ENCODE measurements at places on chromosomes 1 and 21.

GRCh38 chr1:65230731-65231481 lies 78.4 kb upstream of the DNAJC6 start:
- DNase-seq: no peak

DNA sequence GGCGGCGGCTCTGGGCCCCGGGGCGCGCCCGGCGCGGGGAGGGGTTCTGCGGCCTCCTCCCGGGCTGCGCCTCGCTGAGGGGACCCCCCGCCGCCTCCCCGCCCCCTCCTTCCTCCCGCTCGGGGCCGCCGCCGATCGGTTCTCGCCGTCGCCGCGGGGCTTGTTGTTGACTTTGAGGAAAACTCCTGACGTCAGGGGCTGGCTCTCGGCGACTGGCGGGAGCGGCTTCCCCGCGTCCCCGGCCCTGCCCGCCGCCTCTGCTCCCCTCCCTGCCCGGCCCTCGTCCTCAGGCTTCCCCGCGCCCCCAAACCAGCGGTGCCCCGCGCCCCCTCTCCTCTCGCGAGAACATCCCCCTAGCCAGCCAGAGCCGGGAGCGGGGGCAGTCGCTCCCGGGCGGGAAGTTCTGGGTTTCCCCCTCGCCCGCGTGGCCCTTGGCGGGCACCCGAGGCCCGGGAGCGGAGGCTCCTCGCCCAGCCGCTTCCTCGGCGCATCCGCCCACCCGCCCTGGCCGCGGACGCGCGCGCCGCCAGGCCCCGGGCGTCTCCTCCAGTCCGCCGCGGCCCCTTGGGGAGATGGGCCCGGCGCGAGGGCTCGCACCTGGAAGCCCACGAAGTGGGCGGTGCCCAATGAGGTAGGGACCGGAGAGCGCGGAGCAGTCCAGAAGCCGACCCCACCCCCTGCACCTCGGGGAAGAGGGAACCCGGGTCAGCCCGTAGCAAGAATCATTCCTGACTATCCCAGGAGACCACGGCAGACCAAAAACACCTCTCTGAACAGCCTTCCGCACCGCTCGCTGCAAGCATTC lies 611 bp upstream of the AKT3 start:
- DNase-seq: peak; percentile 93

DNA sequence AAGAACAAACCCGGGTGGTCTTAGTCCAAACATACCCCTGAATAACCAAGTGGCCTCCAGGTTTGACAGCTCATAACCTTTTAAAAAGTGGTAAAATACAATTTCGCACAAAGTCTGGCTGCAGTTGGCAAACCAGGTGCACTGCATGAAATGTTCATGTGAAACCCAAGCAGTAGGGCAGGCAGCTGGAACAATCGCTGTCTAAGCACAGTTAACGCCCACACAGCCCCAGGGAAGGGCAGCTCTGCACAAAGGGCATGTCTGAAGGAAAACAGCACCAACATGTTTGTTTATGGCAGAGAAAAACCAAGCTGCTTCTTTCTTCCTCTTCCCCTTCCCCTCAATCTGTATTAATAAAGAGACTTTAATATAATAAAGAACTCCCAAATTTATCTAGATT lies 49.5 kb downstream of the KIAA1614 start:
- DNase-seq: no peak

DNA sequence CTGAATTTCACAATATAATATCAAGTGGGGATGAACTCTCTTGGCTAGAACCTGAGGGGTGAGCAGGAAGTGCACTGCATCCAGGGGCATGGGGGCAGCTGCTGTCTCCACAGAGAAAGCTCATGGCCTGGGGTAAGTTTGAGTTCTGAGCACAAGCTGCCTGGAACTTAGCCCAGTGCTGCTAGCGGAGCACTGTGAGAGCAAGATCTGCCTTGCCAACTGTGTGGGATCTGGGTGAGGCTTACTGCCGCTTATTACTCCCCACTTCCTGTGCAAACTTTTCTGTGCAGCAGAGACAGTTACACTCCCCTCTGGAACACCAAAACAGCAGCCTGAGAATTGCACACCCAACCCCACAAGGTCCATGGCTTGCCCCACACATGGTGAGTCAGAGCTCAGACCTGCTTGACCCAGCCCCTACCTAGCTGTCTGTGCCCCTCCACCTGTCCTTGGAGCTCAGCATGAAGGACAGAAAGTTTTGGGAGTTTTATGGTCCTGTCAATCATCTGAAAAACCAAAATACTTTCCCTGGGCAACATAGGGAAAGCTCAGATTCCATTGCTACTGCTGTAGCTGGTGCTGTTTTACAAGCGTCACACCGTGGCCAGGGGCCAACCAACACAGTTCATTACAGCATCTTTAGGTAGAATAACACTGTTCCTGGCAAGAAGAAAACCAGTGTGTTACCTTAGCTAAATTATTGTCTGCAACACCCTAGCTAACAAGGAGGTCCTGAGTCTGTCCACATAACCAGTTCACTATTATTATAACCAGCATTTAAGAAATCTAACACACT lies 762.1 kb upstream of the NEGR1 start:
- no peak for DNase-seq

DNA sequence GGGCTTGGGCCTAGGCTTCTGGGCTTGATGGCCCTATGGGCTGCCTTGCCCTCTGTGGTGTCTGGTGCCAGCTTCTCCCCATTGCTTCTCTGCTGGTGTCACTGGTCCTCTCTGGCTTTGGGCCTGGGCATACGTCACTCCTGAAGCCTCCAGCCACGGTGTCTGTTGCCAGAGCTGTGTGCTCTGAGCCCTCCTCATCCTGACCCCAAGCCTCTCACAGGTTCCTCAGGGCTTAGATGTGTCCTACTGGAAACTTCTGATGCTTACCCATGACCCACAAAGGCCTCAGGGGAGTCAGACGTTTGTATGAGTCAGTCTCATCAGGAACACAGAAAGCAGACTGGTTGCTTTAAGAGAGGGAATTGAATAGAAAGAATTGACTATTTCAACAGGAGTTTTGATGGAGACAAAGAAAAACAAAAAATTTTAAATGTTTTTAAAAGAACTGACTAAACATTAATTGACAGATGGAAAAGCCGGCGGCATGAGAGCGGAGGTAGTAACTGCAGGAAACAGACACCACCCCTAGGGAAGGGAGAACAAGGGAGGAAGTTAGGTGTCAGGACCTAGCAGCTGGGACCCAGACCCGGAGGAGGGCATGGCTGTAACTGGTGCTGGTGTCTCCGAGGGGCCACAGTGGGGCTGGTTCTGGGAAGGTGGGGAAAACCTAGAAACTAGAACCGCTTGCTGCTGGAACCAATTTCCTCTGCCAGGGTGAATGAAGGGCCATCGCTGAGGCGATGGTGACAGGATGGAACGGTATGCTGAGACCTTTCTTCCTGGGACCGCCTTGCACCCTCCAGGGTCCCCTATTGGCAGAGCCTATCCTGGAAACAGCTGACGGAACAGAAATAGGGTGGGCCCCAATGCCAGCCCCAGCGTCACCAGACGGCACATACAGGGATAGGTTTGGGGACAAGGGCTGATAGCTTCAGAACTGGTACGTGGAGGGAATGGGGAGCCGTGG lies 40.0 kb upstream of the CITED4 start:
- DNase-seq: no peak

GRCh38 chr21:31556662-31557061 lies 102.8 kb upstream of the SOD1 start:
- DNase-seq: no peak

- DNase-seq: no peak
These were observed 52.8 kb downstream of the DYRK1A start for GRCh38 chr21:37419228-37419906.

GRCh38 chr1:152442765-152443164 lies 28.7 kb upstream of the CRNN start:
- peak; percentile 30 for DNase-seq

GRCh38 chr1:43560286-43560685 lies 29.6 kb downstream of the PTPRF start:
- DNase-seq: no peak

- no peak for DNase-seq
These were observed 3.9 kb downstream of the EGLN1 start for GRCh38 chr1:231418101-231418740.

GRCh38 chr1:221457685-221458446 lies 284.0 kb downstream of the DUSP10 start:
- DNase-seq: no peak

DNA sequence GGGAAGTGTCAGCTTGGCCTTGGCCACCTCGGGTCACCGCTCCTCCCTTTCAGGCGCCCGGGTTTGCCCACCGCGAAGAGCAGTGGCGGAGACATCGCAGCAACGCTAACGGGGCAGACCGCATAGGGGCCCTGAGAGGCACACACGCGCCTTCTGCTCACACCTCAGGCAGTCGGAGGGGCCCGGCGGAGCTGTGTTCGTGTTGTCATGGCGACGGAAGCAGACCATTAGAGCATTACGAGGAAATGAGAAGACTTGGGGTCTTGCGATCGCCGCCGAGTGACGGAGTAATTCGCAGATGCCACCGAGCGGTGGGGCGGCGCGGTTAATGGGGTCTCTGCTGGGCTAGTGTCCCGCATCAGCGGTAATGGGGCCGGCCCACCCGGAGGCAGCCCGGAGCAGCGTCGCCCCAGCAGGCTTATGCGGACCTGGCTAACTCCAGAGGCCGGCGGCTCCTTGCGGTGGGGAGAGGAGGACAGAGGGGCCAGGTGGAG lies 144.1 kb downstream of the TNR start:
- DNase-seq: no peak

- no peak for DNase-seq
These were observed 36.4 kb downstream of the YARS1 start for GRCh38 chr1:32780628-32781234.

DNA sequence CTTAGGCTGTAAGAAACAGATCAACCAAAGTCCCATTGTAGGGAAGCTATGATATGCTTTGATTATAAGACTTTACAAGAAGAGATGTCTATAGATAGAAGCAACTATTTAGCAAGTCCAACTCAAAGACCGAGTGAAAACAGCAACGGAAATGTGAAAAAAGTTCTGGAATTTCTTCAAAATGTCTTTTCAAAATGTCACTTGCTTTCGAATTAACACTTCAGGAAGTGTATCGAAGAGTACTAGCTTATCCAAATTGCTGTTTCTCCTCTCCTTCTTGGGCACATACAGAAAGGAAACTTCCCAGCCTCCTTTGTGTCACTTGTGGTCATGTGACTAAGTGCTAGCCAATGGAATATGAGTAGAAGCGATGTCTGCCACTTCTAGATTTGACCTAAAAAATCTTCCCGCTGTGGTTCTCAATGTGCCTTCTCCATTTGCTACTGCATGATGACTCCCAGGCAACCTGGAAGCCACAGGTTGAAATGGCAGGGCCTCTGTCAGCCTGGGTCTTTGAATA lies 89.9 kb downstream of the TSEN15 start:
- DNase-seq: no peak

DNA sequence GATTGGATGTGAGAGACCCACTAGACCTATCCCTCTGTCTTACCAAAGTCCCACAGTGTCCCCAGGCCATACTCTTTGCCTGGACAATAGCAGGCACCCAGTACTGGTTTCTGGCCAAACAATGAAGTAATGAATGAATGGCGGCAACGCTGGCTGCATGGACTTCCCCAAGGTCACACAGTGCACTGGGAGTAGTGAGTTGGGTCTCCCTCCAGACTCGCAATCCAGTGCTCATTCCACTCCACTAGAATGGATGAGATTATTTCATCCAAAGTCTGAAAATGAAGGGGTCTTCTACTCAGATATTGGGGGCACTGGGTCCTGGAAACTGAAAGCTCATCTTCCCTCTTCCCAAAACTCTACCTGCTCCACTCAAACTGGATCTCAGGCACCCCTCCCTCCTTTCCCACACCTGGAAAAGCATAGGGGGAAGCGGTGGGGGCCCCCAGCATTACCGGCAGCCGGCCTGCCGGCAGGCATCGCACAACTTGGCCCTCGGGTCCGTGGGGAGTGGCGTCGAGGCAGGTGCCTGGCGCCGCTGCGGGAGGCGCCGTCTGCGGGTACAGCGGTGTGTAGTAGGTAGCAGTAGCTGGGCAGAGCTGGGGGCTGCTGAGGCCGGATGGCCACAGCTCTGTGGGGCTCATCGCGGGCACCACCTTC lies 816 bp downstream of the E2F2 start:
- peak; percentile 80 for DNase-seq

DNA sequence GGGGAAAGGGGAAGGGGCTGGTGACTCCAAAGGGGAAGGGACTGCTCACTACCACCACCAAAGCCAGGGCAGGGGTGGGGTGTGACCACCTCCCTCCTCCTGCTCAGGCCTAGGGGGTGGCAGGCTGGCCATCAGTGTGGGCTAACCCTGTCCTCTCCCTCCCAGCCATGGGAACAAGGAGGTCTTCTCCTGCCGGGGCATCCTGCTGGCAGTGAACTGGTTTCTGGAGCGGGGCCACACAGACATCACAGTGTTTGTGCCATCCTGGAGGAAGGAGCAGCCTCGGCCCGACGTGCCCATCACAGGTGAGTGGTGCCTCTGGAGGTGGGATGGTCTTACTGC lies 5.7 kb downstream of the ZC3H12A start:
- DNase-seq: no peak

- no peak for DNase-seq
These were observed 144.7 kb downstream of the PRDM16 start for GRCh38 chr1:3213730-3214129.

DNA sequence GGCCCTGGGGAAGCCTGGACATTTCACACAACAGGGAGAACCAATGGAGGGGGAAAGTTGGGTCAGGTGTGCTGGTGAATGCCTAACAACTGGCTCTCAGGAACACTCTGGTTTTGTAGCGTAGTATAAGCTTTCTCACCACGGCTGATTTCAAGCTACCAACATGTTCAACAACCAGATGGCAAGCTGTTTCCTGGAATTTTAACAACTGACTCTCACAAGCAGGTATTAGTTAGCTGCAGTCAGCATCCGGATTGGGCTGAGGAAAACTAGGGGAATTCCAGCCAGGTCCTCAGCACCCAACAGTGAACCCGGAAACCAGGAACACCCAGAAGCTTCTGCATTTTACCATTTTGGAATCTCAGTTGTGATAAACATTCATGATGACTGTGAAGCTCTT lies 162.3 kb upstream of the CAMK1G start:
- DNase-seq: no peak

DNA sequence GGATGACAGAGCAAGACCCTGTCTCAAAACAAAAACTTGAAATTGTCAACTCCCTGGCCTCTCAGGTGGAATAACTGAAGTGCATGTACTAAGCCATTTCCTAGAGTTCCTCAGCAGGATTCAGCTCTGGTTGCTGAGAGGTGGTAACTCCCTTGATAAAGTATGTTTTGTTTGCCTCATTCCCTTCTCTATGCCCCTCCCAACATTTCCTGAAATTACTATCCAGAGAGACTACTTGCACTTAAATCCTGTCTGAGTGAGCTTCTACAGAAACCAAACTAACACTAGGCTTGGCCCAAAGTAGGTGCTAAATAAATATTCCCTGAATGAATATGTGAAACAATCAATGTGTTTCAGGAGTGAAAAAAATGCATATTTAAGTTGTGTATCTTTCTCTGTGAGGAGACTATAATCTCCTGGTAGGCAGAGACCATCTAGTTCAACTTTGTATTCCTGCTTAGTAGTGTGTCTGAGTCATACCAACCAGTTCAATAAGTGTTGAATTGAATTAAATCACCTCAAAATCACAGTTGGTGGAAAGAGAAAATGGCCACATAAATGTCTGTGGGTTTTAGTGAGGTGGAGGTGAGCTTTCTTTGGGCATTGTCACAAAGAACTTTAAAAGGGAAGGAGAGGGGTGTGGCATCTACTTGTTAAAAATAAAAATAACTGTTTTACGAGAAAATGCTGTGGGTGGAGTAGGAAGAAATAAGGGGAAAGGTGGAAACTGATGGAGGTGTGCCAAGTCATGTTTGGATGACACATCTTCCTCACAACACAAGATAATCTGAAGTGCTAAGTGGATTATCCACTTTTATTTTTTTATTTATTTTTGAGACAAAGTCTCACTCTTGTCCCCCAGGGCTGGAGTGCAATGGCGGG lies 12.6 kb downstream of the RIMKLA start:
- no peak for DNase-seq

- no peak for DNase-seq
These were observed 64.9 kb upstream of the SMYD2 start for GRCh38 chr1:214216021-214216420.

Data from activated CD4-positive, alpha-beta T cell treated with anti-CD3 and anti-CD28 coated beads, Interleukin-2, amount 10 ng/mL, durations not matched to agents 24 days and 14 days (primary cell).